Activated CD4-positive, alpha-beta memory T cell treated with anti-CD3 and anti-CD28 coated beads, Interleukin-2, amount 10 ng/mL, durations not matched to agents 7 days and 5 days (primary cell): ENCODE measurements at places on chromosomes 16 and 17. TPM values are rescaled to one million over a fixed set of nuclear protein-coding genes. Genes with fewer than 3 reads are reported as not detected.

- peak; percentile 20 for DNase-seq
Observed at GRCh38 chr16:5490499-5490898, 392.9 kb upstream of the EEF2KMT start.

DNA sequence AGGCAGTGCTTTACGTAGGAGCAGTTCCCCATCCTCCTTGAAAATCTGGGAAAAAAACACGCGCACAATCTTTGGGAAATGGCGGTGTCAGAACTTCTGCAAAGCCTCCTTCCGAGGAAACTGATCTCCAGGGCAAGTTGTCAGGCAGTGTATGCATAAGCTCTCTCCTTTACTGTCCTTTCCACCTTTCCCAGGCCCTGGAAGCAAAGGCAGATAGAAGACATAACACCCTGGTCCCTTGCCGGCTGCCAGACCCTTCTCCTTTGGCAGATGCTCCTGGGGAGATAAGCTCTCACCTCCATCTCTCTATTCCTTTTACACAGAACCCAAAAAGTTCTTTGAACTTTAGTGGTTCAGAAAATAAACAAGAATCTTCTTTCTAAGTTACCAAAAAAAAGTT, 12.4 kb downstream of the TOB1 start:
- DNase-seq = no peak

DNA sequence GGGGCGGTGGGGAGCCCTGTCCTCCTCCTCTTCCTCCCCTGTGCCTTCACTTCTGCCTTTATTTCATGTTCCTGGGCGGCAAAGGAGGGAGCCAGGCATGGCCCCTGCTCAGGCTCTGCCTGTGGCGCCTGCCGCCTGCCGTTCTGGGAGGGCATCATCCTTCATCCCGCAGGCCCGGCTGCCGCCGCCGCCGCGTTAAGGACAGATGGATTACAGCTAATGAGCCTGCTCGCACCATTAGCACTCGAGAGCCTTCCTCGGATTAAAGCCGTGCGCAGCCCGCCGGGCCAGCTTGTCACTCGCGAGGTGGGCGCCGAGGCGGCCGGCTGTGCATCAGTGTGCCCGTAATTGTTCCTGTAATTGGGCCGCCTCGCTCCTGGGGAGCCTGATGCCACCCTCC, 127.7 kb upstream of the GSE1 start:
- DNase-seq = no peak

DNA sequence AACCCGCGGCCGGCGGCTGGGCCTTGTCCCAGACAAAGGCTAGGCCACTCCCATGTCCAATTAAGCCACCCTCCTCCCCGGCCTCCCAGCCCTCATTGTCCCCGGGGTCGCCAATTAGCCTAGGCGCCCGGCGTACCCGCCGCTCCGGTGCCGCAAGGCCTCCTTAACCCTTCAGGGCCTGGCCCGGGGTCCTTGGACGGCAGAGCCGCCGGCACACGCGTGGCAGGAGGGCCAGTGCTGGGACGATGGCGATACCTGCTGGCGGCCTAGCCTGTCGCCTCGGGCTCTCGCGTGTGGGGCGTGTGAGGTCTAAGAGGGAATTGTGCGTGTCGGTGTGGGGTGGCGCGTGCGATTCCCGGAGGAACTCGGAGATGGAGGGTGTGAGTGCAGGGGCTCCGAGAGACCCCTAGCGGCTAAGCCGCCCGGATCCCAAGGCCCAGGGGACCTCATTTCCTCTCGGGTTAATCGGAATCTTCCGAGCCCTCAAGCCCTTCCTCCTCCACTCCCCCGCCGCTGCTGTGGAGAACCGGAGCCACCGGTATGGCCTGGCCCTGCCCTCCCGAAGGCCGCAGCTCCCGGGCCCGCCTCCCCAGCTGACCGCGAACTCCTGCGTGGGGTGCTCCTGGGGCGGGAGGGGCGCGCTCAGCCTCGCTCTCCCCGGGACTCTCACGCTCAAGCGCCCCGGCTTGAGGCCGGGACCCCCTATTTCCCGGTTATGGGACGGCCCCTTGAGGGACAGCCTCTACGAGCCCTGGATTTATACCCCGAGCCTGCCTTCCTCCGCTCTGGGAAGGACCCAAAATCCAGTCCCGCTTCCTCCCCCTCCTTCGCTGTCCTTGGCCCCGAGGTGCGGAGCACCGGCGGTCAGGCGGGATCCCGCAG, 11.9 kb downstream of the TBX2 start:
- DNase-seq = peak; percentile 28

GRCh38 chr16:61296814-61297213, 739.4 kb downstream of the CDH8 start:
- DNase-seq = no peak

Gene CDK12
- 68.1 TPM for total RNA-seq

GRCh38 chr16:10554569-10554968, 25.8 kb downstream of the EMP2 start:
- DNase-seq = no peak

Gene CHMP6
- 30.3 TPM for total RNA-seq

GRCh38 chr17:73064084-73064938, 28.2 kb downstream of the SLC39A11 start:
- no peak for DNase-seq

DNA sequence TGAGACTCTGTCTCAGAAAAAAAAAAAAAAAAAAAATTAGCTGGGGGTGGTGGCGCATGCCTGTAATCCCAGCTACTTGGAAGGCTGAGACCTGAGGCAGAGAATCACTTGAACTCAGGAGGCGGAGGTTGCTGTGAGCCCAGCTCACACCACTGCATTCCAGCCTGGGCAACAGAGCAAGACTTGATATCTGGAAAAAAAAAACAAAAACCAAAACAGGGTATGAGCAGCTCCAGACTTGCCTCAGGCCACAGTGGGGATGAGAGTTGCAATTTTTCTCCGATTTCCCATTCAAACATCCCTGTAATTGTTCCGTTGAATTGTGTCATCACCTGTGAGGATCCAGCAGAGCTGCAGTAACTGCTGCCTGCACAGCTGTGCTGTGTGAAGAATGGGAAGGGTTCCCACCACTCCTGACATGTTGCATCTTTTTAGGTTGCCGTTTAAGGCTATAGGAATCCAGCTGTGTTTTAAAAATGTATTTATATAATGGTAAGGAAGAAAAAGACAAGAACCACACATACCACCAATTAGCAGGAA, 150.0 kb downstream of the VPS53 start:
- no peak for DNase-seq

Gene HS3ST2
- total RNA-seq = not detected

DNA sequence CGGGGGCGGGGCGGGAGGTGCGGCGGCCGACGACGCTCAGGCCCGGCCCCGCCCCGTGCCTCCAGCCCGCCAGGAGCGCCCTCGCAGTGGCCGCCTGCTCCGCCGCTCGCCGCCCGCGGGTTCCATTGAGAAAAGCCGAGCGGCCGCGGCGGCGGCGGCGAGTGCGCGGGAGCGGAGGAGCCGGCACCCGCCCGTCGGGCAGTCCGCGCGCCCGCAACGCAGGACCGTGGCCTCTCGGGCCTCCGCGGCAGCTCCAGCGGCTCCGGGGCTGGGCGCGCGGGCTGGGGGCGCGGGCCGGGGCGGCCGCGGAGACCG, at the start of gene ZFPM1:
Gene ZFPM1 (plus strand): TSS at position 64 of the 315 bp plus-strand sequence. CDS start 359 bp downstream, outside the sequence.
- no peak for DNase-seq

Gene ZFP90
- 35.2 TPM for total RNA-seq

DNA sequence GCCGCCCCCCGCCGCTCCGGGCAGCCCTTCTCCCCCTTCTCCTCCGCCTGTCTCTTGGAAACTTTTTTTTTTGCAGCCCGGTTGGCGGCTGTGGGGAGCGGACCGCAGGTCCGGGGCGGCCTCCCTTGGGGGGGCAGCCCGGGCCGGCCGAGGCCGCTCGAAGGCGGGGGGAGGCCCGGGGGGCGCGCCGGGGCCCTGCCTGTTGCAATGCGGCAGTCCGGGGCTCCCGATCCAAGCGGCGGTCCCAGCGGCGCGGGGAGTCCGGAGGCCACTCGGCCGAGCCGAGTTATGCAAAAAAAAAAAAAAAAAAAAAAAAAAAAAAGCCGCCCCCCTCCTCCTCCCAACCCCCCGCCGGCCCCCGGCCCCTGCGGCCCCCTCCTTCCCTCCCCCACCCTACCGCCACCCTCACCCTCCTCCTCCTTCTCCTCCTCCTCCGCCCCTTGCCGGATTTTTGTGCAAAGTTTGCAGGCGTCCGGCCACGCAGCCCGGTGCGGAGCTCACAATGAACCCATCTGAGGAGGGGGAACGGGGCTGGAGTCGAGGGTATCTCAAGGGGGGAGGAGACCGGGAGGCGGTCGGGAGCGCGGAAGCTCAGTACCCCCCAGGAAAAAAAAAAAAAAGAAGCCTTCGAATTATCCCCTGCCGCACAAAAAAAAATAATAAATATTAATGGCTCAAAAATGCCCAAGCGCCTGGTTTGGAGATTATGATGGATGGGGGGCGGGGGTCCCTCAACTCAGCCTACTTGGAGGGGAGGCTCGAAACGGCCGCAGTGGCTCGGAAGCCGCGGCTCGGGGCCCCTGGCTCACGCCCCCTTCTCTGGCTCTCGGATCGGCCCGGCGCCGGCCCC, at the start of gene ZNF423:
Gene ZNF423 (minus strand): TSS at position 291 of the 850 bp plus-strand sequence. CDS start 338 bp downstream, outside the sequence.
- no peak for DNase-seq

Gene CBX4
- total RNA-seq = 36.5 TPM

- no peak for DNase-seq
Observed at GRCh38 chr16:23420011-23420410, 33.0 kb downstream of the COG7 start.

GRCh38 chr17:66354981-66355380, 52.6 kb downstream of the PRKCA start:
- no peak for DNase-seq

- DNase-seq = peak; percentile 86
Observed at GRCh38 chr16:21158208-21159110, at the start of gene LDAF1. Gene LDAF1 (plus strand): TSS chr16:21158674. CDS start chr16:21161183, 2,509 bp downstream.

DNA sequence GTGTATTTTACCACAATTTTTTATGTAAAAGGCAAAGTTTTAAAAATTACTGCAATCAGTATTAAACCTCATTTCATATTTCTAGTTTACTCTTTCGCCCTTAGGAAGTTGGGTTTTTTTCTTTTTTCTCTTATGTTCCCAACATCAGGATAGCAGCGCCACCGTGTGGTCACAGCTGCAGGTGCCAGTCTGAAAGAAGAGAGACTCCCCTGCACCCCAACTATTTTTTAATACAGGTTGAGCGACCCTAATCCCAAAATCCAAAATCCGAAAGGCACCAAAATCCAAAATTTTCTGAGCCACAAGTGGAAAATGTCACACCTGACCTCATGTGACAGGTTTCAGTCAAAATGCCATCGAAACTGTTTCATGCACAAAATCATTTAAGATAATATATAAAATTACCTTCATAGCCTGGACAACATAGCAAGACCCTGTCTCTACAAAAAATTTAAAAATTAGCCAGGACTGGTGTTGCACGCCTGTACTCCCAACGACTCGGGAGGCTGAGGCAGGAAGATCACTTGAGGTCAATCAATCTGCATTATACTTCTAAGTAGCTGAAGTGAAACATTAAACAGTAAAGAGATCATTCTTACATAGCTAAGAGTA, 21.8 kb upstream of the ASGR2 start:
- DNase-seq = peak; percentile 77

- no peak for DNase-seq
Observed at GRCh38 chr17:15381707-15382106, 40.3 kb upstream of the TEKT3 start.

DNA sequence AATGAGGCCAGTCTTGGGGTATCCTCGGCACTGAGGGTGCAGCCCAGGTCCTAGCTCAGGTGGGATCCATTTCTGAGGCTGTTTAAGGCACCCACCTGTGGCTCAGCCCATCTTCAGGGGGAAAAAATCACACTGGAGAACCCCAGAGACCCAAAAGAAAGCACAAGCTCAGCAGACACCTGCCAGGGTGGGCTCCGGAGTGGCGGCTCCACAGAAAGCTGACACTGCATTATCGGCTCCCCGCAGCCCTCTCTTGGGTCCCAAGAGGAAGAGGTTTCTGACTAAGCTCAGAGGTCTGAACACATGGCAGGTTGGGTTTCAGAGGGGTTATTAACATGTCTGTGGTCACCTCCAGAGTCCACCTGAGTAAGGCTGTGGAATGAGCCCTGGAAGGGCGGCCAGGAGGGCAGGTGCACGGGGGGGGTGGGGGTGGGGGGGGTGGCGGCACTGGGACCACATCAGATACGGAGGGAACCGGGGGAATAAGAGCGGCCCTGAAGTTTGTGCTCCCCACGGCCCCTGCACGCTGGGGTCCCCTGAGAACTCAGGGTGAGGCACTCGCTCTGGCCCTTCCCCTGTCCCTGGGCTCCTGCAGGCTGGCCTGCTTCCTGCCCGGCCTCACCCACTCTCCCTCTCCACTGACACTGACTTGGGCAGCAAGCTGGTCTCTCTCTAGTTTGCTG, 79.5 kb downstream of the TIMM22 start:
- DNase-seq = no peak

Gene OR3A2
- total RNA-seq = 1.3 TPM

DNA sequence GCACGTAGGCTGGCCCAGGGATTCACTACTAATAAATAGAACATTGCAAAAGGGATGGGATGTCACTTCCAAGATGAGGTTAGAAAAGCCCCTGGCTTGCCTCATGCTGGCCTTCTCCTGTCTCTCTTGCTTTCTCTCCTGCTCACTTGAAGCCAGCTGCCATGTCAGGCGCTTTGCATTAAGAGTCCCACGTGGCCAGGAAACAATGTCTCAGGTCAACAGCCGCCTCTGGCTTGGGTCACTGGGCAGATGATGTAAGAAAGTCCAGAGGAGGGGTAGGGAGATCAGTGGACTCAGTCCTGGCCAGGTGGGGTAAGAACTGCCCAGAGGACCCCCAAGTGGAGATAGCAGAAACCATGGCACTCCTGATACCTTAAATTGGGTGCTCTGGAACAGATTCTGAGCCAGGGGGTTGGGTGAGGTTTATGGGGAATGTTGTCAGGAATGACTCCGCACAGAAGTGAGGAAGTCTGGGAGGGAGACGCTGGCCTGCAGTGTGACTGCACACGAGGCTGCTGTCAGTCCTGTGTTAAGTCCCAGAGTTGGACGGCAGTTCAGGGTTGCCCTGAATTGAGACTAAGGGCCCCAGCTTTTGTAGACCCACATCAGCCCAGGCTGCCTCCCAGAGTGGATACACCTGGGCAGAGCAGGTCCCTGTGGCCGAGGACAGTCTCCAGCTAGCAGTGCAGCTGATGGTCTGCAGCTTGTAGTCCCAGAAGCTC, 17.7 kb downstream of the C16orf82 start:
- DNase-seq = no peak

DNA sequence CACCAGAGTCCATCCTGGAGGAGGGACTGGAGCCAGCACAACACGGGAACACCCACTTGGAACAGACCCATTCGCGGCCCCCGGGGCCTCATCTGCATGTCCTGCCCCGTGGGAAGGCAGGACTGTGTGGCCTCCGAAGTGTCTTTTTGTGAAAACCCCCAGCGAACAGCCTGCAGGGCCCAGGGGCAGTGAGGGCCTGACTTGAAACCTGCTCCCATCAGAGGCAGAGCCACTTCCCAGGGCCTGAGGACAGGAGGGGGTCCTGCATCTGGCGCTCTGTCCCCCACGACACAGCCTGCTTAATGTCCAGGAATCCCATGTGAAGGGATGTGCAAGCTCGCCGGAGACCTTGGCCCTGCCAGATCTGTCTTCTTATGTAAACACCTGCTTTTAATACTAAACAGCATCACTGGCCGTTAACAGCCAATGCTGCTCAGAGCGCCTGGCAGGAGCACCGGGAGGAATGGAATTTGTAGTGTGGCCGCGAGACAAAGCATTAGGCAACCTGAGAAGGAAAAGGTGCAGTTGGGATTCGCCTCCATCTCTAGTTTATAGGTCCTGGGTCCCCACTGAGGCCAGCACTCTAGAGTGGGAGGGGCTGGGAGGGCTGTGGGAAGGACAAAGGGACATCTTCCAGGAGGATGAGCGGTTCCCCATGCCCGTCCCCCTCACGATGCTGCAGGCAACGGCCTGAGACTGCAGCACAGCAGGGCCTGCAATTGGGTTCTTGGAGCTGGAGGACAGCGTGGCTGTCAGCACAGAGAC, 9.6 kb upstream of the EVPL start:
- DNase-seq = no peak

Gene KRTAP17-1
- total RNA-seq = not detected

GRCh38 chr17:30716461-30717290, 107.8 kb downstream of the CRLF3 start:
- no peak for DNase-seq
